ENCODE measurements at places on chromosomes 12 and 14.

DNA sequence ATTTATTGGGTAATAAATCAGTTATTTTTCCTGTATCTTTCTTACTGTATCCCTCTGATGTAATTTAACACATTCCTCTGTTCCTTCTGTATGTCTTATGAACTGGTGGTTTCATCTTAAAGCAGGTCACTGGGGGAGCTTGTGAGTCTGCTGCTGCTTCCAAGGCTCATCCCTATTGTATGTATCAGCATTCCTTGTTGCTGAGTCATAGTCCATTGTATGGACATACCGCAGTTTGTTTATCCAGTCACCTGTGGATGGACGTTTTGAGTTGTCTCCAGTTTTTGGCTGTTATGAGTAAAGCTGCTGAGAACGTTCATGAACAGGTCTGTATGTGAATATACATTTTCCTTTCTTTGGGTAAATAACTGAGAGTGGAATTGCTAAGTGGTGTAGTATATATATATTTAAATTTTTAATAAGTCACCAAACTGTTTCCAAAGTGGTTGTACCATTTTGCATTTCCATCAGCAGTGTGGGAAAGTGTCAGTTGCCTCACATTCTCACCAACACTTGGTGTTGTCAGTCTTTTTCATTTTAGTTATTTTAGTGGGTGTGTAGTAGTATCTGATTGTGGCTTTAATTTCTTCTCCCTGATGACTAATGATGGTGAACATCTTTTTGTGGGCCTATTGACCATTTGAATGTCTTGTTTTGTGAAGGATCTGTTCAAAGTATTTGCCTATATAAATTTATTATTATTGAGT, 82.7 kb downstream of the BEGAIN start:
- no peak for DNase-seq

GRCh38 chr14:57634335-57634734, 140.7 kb upstream of the CCDC198 start:
- no peak for DNase-seq

DNA sequence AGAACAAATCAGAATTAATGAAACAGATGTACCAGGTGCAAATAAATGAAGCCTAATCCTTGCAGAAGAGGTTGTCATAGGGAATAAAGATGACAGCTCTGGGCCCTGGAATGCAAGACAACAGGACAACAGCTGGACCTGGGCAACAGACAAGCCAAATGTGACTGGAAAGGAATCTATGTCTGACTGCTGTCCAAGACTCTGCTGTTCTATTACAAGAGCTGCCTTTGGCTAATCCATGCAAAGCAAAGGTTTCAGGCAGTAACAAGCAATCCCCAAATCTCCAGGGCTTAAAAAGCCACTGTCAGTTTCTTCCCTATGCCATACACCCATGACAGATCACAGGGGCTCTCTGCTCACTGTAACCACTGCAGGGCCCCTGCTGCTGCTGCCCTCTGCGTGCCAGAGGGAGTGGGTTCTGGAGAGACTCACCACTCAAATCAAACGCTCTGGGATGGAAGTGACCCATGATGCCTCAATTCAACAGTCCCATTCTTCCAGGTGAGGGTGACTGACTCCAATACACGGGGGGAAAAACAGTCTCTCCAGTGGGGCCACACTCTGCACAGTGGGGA, 218.9 kb upstream of the SFSWAP start:
- no peak for DNase-seq

DNA sequence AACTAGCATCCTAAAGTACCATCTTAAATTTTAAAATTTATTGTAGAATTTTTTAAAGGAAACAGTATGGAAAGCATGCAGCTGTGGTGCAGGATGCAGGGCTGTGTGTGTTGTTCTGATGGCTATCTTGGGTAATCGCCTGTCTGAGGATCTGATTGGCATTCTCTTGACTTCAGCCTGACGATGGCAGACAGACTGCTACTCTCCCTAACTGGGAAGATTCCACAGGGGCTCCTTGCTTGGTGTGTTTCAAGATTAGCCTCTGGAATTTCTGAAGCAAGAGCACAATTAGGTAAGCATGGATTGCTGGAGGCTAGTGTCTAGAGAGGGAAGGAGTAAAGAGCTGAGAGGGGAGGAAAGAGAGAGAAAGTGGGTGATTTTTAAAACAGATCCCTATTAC, 696.8 kb upstream of the LRFN5 start:
- DNase-seq = no peak

DNA sequence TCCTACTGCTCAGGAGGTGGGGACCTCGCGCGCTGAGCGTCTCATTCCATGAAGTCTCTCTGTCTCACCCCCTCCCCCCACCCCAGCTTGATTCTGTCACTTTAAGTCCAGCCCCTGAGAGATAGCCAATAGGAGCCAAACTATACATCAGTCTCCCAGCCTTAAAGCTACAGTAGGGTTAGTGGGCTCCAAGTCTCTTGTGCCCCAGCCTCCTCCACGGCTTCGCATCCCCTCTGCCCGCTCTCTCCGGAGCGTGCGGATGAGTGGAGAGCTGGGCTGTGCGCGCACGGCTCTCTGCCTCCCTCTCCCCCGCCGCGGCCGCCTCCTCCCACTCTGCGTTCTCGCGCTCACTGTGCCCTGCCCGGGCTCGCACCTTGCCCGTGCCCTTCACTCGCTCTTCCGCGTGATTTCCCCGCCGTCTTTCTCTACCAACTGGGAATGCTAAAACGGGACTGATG, at the start of gene ESRRB:
ESRRB (plus strand) TSS at position 191 of the 458 bp plus-strand sequence; CDS start at position 456, 265 bp downstream.
- no peak for DNase-seq

DNA sequence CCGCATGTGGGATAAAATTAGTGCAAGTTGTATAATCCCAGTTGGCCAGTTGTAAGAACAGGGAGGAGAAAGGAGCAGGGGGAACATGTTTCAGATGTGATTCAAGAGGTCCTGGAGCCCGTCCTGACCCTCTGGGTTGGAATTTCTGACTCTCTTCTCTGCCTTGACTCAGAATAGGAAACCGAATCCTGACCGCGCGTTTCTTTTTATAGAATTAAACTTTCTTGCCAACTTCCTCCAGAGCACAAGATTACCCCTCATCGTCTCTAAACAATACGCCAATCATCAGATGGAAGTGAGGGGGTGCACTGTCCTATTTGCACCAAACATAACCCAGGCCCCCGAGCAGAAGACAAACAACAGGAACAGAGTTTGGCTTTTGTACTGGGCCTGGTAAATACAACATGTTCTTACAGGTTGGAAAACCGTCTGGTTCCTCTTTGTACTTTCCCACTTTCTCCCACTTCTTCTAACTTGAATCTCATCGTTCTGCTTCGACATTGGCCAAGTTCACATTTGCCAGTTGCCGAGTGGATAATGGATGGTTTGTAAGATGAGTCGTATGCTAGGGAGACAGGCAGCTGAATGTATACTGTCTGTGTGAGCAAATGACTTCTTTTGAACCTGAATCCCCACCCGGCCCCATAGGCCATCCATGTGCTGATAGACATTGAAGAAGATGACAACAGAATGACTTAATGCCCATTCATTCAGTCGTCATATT, 42.6 kb upstream of the MED13L start:
- peak; percentile 81 for DNase-seq
